Thoracic aorta (tissue), 2 donors: ENCODE measurements at places on chromosomes 6 and 20. TPM values are rescaled to one million over a fixed set of nuclear protein-coding genes. Genes with fewer than 3 reads are reported as not detected.

The DYNLT2 gene
- total RNA-seq, result 3.0 TPM

DNA sequence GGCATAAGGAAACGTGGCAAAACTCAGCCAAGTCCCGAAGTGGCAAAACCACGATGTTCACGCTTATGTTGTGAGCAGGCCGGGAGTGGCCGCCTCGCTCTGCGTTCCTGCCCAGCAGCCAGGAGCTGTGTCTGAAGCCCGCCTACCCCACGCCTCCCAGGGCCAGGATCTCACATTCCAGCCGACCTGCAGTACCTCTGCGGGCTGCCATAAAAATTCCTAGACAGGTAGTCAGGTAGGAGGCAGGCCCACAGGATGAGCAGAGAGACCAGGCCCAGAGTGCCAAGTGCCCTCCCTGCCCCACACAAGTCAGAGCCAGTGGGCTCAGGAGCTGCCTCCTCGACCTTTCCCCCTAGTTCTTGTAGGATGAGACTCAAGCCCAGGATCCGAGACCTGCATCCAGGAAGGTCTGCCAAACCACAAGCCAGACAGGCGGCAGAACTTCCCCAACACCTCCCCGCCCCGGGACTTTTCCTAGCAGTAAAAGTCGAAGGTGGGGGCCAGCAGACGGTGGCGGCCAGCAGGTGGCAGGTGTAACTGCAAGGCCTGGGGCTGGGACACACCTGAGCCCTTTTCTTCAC lies 16.7 kb downstream of the PMEPA1 start:
- no peak for DNase-seq

DNA sequence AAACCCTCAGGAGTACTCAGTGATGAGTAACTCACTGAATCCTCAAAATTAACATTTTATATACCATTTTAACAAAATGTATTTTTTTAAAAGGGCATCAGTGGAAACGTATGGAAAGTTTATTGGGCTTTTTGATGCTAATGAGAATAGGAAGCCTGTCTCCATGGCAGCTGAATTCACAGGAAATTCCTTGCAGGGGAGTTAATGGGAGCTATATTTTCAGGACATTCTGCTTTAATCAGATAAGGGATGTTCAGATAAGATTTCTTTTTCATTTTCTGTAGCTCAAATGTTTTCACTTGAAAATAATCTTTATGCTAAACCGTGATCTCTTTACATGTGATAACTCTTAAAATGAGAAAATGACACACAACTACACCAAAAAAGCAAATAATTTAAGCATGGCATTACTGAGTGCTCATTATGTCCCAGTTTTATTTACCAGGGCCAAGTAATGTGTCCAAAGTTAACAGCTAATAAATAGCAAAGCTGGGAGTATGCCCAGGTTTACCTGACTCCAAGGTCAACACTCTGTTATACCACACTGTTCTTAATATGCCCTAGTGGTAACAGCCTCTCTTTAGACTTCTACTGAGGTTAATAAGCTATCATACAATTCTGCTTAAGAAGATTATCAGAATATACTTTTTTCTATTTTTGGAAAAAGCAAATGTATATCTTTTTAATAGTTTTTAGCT lies 348.1 kb downstream of the GRIK2 start:
- DNase-seq, result no peak

GRCh38 chr6:88262332-88262731 lies 96.2 kb upstream of the CNR1 start:
- no peak for DNase-seq

DNA sequence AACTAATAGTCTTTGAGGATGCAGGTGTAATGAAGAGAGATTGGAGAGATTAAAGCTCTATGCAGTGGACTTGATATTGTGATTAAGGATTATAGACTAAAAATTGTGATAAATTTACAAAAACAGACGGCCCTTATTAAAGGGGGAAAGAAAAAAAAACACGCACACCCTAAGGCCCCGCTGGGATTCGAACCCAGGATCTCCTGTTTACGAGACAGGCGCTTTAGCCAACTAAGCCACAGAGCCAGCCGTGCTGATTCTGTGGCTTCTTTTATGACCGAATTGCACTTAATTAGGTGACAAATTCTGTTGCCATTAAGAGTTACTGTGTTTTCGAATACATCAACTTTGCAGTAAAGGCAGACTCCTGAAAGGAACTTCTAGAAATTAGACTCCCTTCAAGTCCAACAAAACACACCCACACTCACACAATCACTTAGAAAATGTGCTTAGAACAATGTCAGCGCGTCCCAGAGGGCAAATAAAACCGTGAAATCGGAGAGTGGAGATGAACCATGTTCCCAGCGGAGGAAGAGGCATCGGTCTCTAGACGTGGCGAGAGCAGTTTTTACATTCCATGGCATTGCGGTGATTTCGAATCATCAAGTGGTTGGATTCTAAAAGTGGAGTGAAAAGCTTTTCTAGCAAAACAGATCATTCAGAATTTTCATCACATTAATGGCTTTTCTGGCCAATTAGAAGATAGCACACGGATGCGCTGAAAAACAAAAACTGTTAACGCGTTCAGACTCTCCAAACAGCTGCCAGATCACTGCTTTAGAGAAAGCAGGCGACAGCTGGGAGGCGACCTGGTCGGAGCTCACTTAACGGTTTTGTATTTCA lies 122.6 kb downstream of the GPX5 start:
- no peak for DNase-seq

The PAK1IP1 gene
- 19.4 TPM for total RNA-seq

GRCh38 chr6:160398674-160399271 lies 50.6 kb downstream of the SLC22A3 start:
- no peak for DNase-seq

The TGM6 gene
- total RNA-seq, result not detected

The PLG gene
- total RNA-seq, result not detected

DNA sequence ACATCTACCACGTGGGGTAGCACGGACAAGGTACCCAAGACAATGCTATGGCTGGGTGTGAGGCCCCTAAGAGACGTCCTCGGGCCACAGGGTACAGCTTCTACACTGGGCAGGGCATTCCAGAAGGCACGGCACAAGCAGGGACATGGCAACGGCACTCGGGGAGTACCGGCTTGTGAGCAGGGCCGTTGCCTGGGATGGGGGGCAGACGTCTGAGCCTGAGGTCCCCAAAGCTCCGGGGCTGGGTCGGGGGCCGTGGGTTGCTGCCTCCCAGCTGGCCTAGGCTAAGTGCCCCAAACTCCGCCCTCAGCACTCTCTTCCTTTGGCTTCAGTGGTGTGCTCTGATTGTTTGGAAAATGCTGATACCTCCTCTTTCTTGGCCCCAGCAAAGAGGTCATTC lies 110.6 kb downstream of the SULF2 start:
- DNase-seq, result no peak

The MPC1 gene
- 56.0 TPM for total RNA-seq

The VSTM2L gene
- total RNA-seq, result 5.4 TPM

DNA sequence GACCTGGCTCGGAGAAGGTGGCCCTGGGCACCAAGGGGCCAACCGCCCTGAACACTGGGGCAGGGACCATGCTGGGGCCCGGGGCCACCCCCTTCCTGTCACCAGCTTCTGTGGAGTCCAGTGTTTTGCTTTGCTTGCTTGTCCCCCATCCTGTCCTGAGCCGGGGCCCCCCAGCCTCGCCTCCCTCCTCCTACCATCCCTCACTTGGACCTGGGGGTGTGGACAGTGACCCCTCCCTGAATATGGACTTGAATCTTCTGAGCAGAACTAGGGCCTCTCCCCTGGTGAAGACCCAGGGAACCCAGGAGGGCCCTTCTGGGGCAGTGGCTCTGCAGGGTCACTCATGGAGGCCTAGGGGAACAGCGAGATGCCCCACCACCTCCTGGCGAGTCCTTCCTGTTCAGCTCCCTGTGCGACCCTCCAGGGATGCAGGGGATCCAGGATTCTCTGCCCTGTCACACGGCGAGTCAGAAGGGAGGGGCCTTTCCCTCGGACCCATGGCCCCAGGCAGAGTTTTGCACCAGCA lies 41.6 kb downstream of the VSTM2L start:
- no peak for DNase-seq

GRCh38 chr6:134819863-134820800 lies 129.8 kb downstream of the ALDH8A1 start:
- no peak for DNase-seq

- DNase-seq, result no peak
These were observed 21.6 kb upstream of the MTRF1L start for GRCh38 chr6:153023977-153024708.

DNA sequence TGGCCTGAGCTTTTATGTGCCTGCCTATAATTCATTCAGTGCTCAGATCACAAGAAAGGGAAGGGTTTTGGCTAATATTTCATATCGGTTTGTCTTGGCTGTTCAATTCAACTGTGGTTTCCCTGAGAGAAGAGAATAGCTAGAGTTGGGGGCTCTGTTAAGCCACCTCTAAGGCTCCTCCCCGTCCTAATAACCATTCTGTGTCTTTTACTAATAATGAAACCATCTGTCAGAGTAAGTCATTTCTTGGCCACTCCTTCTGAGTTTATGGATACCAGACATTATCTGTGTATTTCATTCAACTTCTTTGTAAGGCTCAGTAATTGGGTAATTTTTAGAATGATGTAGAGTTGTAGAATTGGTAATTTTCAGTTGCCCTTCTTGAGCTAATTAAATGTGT lies 5.2 kb downstream of the STX11 start:
- no peak for DNase-seq

GRCh38 chr20:3797592-3798372 lies 1.7 kb downstream of the CDC25B start:
- no peak for DNase-seq

The GABRR2 gene
- 2.0 TPM for total RNA-seq

The SCUBE3 gene
- 101 TPM for total RNA-seq

The NKX2-4 gene
- total RNA-seq, result not detected

DNA sequence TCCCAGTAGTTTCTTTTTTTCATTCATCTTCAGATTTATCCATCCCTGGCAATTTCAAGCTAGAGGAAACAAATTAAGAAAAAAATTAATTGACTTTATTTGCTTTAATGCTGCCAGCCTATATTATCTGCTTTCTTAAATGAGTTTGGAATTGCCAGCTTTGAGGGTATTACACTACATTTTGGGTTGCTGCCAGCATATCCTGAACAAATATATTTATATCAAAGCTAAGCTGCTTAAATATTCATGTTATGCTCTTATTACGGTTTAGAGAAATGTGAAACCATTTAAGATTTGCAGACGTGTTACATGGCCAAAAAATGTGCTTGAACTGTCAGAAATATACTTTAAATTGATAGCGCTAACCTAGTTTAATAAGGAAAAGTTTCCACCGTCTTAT lies 59.7 kb downstream of the GRIK2 start:
- DNase-seq, result no peak

The HAO1 gene
- total RNA-seq, result not detected

The TBC1D7 gene
- total RNA-seq, result 17.9 TPM

DNA sequence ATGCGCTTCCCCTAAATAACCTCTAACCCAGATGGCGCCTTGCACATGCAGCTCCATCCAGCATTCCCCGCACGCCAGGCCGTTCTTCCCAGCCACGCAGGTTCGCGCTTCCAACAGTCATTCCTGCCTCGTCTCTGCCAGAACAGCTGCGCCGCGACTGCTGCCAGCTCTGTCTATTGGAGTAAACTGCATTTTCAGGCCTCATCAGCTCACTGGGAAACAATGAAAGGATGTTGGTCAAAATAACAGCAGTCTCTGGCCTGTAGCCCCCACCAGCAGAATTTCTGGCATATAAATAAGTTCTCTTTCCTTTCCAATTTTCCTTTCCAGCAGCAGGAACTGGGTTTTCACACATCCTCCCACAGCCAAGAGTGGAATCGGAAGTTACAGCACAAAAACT lies 14.6 kb downstream of the NRSN1 start:
- no peak for DNase-seq

GRCh38 chr6:152127432-152128165 lies 320.1 kb downstream of the ESR1 start:
- DNase-seq, result no peak

The UFL1 gene
- 17.2 TPM for total RNA-seq

GRCh38 chr6:163951326-163951725 lies 536.8 kb downstream of the QKI start:
- no peak for DNase-seq

GRCh38 chr6:29489286-29489685 lies 1.5 kb upstream of the MAS1L start:
- DNase-seq, result no peak

The CRISP3 gene
- not detected for total RNA-seq

- DNase-seq, result no peak
These were observed 60.4 kb upstream of the EDN3 start for GRCh38 chr20:59240006-59240405.

DNA sequence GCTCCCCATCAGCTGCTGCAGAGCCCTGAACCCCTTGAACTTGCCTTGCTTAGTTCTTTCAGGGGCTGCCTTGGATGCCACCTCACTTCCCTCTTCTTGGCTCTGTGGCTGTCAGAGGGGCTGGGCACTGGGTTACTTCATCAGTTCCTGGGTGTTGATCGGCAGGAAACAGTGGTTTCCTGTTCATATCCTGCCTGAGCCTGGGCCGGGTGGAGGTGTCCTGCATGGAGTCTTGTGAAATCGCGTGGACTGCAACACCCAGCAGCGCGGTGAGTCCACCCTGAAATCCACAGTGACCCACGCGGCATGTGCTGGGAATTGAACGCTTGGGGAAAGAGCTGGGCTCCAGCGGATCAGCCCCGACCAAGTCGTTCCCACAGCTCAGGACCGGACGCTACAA lies 97.5 kb downstream of the CDH26 start:
- no peak for DNase-seq

DNA sequence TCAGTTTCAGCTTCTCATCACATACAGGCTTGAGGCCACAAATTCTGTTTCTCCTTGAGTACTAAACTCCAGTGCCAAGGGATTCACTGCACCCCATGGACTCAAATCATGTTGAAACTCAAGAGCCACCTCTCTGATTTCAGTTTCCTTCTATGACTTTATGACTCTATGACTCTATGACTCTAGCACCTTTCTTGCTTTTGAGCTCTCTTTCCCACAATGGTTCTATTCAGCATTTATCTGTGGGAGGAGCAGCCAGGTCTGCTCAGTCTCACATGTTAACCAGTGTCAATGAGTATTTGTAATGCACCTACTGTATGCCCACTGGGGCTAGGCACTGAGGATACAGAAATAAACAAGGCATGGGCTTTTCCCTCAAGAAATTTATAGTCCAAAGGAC lies 14.6 kb upstream of the SLC22A2 start:
- no peak for DNase-seq

DNA sequence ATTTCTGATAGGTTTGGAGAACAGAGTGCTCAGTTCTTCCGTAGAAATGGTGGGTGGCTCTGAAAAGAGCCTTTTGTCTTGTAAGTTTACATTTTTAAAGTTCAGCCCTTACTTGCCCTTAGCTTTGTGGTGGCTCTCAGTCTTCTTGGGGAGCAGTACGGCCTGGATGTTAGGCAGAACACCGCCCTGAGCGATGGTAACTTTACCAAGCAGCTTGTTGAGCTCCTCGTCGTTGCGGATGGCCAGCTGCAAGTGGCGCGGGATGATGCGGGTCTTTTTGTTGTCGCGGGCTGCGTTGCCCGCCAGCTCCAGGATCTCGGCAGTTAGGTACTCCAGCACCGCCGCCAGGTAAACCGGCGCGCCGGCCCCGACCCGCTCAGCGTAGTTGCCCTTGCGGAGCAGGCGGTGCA lies 19.5 kb downstream of the OR2B2 start:
- DNase-seq, result no peak
